CD4-positive, alpha-beta memory T cell (primary cell): ENCODE measurements at places on chromosomes 5 and 9.

- no peak for DNase-seq
Measured at GRCh38 chr5:133389066-133389590, 223.2 kb downstream of the FSTL4 start.

GRCh38 chr9:13865869-13866268 is 448.1 kb downstream of the NFIB start:
- no peak for DNase-seq

GRCh38 chr5:132426525-132427138 is 57.1 kb downstream of the SLC22A5 start:
- DNase-seq: peak; percentile 44

GRCh38 chr9:14907360-14907685 is 2.9 kb downstream of the FREM1 start:
- DNase-seq: no peak

DNA sequence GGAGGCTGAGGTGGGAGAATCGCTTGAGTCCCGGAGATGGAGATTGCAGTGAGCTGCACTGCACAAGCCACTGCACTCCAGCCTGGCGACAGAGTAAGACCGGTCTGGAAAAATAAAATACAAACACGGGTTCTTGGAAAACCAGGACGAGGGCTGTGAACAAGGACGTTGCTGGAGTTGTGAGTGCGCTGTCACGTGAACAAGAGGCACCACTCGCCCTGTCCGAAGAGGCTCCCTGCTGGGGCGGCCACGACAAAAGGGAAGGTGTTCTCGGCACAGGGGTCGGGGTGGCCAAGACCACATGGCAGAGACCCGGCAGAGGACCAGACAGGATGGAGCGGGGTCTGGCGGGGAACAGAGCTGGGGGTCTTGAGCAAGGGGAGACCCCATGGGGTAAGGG is 30.6 kb upstream of the UBAC1 start:
- peak; percentile 14 for DNase-seq

DNA sequence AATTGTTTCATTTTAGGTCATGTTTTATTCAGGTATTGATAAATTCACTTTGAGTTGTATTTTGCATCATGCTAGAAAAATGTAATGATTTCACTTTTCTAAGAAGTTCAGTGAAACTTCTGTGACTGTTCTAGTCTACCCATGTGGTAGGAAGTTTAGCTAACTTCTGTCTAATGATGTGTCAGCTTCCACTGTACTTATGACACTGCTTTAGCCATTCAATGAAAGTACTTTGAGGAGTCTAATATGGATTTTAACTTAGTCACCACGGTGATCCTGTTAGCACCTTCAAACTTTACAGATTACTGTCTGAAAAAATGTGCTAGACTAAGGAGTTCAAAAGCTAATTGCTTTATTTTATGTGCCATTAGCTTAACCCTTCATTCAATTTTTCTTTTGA is 1510.5 kb upstream of the CDH9 start:
- no peak for DNase-seq

DNA sequence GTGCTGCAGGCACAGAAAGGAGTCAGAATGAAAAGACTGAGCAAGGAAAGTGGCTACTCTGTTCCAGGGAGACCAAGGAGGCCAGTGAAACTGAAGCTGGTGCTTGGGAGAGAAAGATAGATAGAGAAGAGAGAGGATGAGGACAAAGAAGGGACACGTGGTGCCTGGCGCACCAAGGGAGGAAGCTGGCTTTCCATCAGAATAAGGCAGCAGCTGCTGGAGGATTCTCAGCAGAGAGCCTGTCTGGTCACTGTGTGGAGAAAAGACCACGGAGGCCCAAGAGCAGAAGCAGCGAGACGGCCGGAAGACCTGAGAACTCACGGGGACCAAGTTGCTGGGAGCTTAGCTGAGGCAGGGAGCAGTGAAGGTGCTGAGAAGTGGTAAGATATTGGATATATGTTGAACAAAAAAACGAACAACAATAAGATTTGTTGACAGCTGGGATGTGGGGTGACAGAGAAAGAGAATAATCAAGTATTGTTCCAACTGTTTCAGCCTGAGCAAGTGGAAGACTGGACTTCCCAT is 116.1 kb downstream of the SEMA5A start:
- no peak for DNase-seq

- no peak for DNase-seq
Measured at GRCh38 chr5:55668356-55668755, 43.8 kb downstream of the SLC38A9 start.
